ENCODE measurements at places on chromosomes 12 and 14. TPM values are rescaled to one million over a fixed set of nuclear protein-coding genes. Genes with fewer than 3 reads are reported as not detected.

The CFAP251 gene
- polyA plus RNA-seq, result 2.2 TPM

The PPP1R36 gene
- 0.11 TPM for polyA plus RNA-seq

The INHBC gene
- not detected for polyA plus RNA-seq

The TOMM20L gene
- not detected for polyA plus RNA-seq

The EIF2S3B gene
- 0.49 TPM for polyA plus RNA-seq

The NDUFA12 gene
- 872 TPM for polyA plus RNA-seq

The SRGAP1 gene
- 4.5 TPM for polyA plus RNA-seq

The OVCH1 gene
- 0.18 TPM for polyA plus RNA-seq

The MSI1 gene
- polyA plus RNA-seq, result 2.1 TPM

The BDKRB2 gene
- polyA plus RNA-seq, result 0.27 TPM

The LRRC10 gene
- 12.6 TPM for polyA plus RNA-seq

The MAP3K9 gene
- polyA plus RNA-seq, result 0.91 TPM

The JPH4 gene
- 0.12 TPM for polyA plus RNA-seq

The ADAM21 gene
- polyA plus RNA-seq, result 0.40 TPM

The CCDC38 gene
- polyA plus RNA-seq, result 0.03 TPM

The SLC4A8 gene
- 0.23 TPM for polyA plus RNA-seq

The ADGRD1 gene
- polyA plus RNA-seq, result 22.7 TPM

The CFAP54 gene
- polyA plus RNA-seq, result 0.14 TPM

The SLC25A47 gene
- polyA plus RNA-seq, result not detected

The STXBP6 gene
- 57.3 TPM for polyA plus RNA-seq

The HNF1A gene
- polyA plus RNA-seq, result 0.03 TPM

The TUNAR gene
- not detected for polyA plus RNA-seq

The ACTN1 gene
- 48.4 TPM for polyA plus RNA-seq

The GPR68 gene
- polyA plus RNA-seq, result 1.6 TPM

The ANKRD33 gene
- not detected for polyA plus RNA-seq

The TPH2 gene
- not detected for polyA plus RNA-seq

The TMEM63C gene
- 0.01 TPM for polyA plus RNA-seq

The IL31 gene
- polyA plus RNA-seq, result not detected

The SOAT2 gene
- polyA plus RNA-seq, result not detected

The EGLN3 gene
- 308 TPM for polyA plus RNA-seq

The COCH gene
- polyA plus RNA-seq, result 0.50 TPM

The MUCL1 gene
- polyA plus RNA-seq, result not detected

The SMIM41 gene
- 0.08 TPM for polyA plus RNA-seq

The SNAPC1 gene
- 6.1 TPM for polyA plus RNA-seq

The PRORP gene
- 8.3 TPM for polyA plus RNA-seq

The PRKD1 gene
- 0.99 TPM for polyA plus RNA-seq

The NT5DC3 gene
- 0.95 TPM for polyA plus RNA-seq

The MIPOL1 gene
- polyA plus RNA-seq, result 2.6 TPM

The ALX1 gene
- polyA plus RNA-seq, result not detected

The DYRK4 gene
- polyA plus RNA-seq, result 35.5 TPM

The KLRC3 gene
- polyA plus RNA-seq, result not detected

The SDSL gene
- 2.5 TPM for polyA plus RNA-seq

The DCN gene
- 397 TPM for polyA plus RNA-seq

The HDAC7 gene
- 43.9 TPM for polyA plus RNA-seq

The PTPRR gene
- 0.30 TPM for polyA plus RNA-seq

The CPNE6 gene
- polyA plus RNA-seq, result not detected

The TEX22 gene
- not detected for polyA plus RNA-seq

The RASSF3 gene
- polyA plus RNA-seq, result 55.4 TPM

The BBS10 gene
- 4.6 TPM for polyA plus RNA-seq

The CLEC2A gene
- polyA plus RNA-seq, result not detected

The ADAM20 gene
- 0.19 TPM for polyA plus RNA-seq

The INSM2 gene
- polyA plus RNA-seq, result not detected

The USP5 gene
- polyA plus RNA-seq, result 23.4 TPM

The CIDEB gene
- polyA plus RNA-seq, result 3.2 TPM

The HOXC10 gene
- polyA plus RNA-seq, result not detected

The USP44 gene
- 0.23 TPM for polyA plus RNA-seq

The KRT72 gene
- polyA plus RNA-seq, result not detected

The KRT4 gene
- not detected for polyA plus RNA-seq

The NDRG2 gene
- polyA plus RNA-seq, result 339 TPM
